Stimulated activated CD8-positive, alpha-beta memory T cell treated with anti-CD3 and anti-CD28 coated beads, Interleukin-4, amount 100 ng/mL, for 4 hours (primary cell): ENCODE measurements at places on chromosomes 5 and 9.

- DNase-seq = no peak
Observed at GRCh38 chr5:76849419-76850291, at the start of gene S100Z. Gene S100Z (plus strand): TSS chr5:76850014. CDS start chr5:76875360, 25,346 bp downstream.

DNA sequence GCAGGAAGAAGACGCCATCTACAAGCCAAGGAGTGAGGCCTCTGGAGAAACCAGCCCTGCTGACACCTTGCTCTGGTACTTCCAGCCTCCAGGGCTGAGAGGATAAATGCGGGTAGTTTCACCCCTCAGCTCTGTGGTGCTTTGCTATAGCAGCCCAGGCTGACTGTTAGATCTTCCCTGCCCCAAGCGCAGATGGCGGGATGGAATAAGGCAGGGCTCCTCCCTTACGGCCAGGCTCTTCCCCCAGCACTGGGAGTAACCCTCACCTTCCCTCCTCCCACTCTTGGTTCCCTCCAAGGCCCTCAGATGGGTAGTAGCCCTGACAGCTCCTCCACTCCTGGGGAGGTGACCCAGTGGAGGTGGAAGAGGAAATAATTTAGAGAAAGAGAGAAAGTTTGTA lies 285.1 kb downstream of the GADD45G start:
- DNase-seq = no peak

- no peak for DNase-seq
Observed at GRCh38 chr9:23606107-23606506, 219.9 kb downstream of the ELAVL2 start.

GRCh38 chr5:31120642-31120948 lies 72.9 kb upstream of the CDH6 start:
- DNase-seq = no peak
